Activated CD4-positive, alpha-beta T cell treated with anti-CD3 and anti-CD28 coated beads for 1 hour (primary cell): ENCODE measurements at places on chromosomes 11 and 22.

- DNase-seq, result no peak
These were observed 475 bp downstream of the MAPK12 start for GRCh38 chr22:50260801-50261614.

DNA sequence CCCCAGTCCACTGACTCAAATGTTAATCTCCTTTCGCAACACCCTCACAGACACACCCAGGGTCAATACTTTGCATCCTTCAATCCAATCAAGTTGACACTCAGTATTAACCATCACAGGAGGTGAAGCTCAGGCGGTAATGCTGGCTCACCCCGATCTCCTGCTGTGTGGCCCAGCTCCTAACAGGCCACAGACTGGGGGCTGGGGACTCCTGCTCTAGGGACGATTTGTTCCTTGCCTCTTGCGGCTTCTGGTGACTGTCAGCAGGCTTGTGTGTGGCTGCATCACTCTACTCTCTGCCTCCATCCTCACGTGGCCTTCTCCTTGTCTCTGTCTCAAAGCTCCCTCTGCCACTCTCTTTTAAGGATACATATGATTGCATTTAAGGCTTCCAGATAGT, 45.0 kb downstream of the SPON1 start:
- DNase-seq, result no peak

DNA sequence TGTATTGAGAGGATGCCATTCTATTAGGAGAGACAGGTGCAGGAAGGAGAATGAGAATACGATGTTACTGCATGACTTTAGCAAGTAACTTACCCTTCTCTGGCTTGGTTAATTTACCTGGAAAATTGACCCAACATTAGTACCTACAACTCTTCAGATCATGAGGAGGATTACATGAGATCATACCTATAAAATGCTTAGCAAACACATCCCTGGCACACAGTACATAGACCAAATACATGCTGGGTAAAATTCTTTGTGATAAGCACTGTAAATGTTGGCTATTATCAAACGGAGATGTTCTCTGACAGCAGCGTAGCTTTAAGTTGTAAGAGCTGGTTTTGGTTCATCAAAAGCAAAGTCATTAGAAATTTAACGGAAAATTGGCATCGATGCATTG, 28.8 kb downstream of the LARGE1 start:
- no peak for DNase-seq

DNA sequence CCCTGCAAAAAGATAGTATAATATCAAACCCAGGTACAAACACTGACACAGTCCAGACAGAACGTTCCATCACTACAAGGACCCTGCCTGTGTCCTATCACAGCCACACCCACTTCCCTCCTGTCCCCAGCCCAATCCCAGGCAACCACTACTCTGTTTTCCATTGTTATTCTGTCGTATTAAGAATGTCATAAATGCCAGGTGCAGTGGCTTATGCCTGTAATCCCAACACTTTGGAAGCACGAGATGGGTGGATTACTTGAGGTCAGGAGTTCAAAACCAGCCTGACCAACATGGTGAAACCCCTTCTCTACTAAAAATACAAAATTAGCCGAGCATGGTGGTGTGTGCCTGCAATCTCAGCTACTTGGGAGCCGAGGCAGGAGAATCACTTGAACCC, 89.0 kb downstream of the TRMU start:
- no peak for DNase-seq

DNA sequence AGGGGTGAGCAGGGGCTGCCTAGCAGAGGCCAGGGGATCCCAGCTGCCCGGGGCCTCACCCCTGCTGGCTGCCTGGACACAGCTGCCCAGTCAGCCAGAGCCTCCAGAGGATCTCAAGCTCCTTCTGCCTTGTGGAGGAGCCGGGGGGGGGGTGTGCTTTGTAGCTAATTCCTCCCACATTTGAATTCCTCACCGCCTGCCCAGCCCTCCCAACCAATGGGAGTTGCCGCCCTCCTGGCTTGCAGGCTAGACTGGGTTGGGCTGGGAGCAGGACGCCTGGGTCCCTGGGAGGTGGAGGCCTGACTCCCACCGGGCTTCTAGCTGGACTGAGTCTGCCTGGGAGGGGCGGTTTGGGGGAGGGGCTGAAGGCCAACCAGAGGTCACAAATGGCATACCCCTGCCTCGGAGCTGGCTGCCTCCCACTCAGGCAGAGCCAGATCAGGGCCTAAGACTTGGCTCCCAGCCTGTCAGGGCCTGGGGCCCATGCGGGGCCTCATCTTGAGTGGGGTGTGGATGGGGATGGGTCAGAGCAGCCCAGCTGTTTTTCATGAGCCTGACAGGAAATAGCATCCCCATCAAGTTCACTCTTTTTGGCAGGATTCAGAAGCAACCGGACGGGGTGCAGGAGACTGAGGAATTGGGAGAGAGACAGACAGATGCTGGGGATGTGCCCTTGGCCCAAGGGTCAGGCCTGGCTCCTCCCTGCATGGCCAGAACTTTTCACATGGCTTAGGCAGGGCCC, 29.2 kb upstream of the PDE2A start:
- DNase-seq, result no peak

- no peak for DNase-seq
These were observed 507.4 kb downstream of the METTL15 start for GRCh38 chr11:28615542-28615941.

- DNase-seq, result no peak
These were observed 1.2 kb downstream of the ARHGEF17 start for GRCh38 chr11:73308961-73309919.

DNA sequence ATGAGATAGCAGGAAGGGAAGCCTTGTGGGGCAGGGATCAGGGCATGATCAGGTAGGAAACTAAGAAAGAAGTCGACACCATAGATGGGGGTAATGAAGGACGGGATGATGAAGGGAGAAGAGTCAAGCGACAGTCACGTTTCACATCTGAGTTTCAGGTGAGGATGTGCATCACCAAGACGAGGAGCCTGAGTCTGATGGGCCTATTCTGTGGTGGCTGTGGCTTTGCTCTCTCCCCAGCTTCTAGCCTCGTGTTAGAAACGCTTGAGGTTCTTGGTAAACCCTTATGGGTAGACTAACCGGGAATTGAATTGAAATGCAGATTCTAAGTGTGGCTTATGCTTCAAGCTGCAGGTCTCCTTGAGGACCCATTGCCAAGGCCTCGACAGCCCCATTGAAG, 45.6 kb upstream of the LMO1 start:
- no peak for DNase-seq

DNA sequence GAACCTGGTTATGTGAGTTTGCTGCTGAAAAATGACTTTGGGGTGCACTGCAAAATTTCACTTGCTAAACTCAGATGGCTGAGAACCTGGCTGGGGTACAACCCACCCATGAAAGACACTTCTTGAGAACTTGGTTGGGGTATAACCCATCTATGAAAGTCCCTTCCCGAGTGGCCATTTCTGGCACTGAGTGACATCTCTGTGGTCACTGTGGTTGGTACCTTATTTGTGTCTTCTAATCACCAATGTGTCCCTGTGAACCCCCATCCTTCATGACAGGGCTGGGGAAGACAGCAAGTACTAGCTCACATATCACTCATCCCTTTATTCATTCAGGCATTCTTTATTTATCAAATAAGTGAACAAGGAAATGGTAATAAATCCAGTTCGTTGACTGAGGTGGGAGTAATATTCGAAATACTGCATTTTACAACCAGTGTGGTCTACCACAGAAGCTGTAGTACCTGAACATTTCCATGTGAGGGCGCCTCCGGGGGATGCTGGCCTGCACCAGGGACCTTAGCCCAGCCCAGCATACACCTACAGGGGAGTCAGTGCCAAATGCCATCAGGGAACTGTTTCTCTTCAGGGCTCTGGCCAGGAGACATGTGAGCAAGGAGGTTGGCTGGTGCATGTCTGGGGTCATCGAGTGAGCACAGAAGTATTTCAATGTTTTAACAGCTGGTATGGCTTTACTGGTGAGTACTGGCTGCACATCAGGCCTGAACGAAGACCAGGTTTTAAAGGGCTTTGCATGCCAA, 122.1 kb downstream of the CSNK2A3 start:
- DNase-seq, result no peak

GRCh38 chr11:27187848-27188621, 147.4 kb downstream of the BBOX1 start:
- no peak for DNase-seq

DNA sequence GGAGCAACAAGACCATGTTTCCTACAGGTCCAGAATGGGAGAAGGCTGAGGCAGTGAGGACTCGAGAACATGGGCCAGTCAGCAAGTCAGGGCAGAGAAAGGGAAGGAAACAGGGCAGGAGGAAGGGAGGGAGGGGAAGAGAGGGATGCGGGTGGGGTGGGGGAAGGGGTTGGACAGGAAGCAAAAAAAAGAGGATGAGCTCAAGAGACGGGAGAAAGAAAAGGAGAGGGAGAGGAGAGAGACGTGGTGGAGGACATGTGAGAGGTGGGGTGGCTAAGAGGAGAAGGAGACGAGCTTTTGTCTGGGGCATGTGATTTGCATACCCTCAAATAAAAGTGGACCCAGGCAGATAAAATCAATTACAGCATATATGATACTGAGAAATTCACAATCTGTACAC, 389.5 kb upstream of the B3GAT1 start:
- DNase-seq, result no peak
